ENCODE measurements at places on chromosomes 16 and 17. TPM values are rescaled to one million over a fixed set of nuclear protein-coding genes. Genes with fewer than 3 reads are reported as not detected.

GRCh38 chr16:1258906-1259759, 3.3 kb downstream of the TPSD1 start:
- DNase-seq: no peak

DNA sequence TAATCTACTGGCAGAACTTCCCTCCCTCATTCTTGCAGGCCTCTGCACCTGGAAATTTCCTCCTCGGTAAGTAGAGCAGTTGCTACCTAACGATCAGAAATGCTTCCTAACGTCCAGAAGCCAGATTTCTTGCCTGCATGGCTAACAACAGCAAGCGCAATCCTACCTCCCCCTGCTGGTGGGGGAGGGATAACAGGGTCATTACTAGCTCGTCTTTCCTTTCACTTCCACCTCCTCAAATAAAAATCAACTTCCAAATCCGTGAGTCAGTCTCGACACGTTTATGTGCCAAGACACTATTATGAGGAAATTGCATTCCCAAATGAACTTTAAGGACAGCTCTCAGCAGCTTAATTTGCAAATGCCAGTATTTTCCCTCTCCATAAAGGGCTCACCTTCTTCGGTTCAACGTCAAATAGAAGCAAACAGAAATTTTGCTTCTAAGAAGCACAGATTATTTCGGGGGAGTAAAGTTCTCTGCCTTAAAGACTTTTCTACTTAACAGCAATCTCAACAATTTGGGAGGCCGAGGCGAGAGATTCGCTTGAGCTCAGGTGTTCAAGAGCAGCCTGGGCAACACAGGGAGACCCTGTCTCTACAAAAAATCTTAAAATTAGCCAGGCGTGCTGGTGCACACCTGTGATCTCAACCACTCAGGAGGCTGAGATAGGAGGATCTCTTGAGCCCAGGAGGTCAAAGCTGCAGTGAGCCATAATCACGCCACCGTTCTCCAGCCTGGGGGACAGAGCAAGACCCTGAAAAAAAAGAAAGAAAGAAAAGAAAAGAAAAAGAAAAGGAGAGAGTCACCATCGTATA, 188.6 kb upstream of the PSMD7 start:
- peak; percentile 54 for DNase-seq

- DNase-seq: no peak
Observed at GRCh38 chr16:65235339-65236177, 113.7 kb upstream of the CDH11 start.

GRCh38 chr16:8346294-8346693, 244.0 kb downstream of the TMEM114 start:
- DNase-seq: no peak

Gene ITGA2B
- 0.21 TPM for total RNA-seq
